ENCODE measurements at places on chromosomes 16 and 17.

GRCh38 chr17:67449845-67450755 lies 73.0 kb downstream of the PITPNC1 start:
- no peak for DNase-seq

DNA sequence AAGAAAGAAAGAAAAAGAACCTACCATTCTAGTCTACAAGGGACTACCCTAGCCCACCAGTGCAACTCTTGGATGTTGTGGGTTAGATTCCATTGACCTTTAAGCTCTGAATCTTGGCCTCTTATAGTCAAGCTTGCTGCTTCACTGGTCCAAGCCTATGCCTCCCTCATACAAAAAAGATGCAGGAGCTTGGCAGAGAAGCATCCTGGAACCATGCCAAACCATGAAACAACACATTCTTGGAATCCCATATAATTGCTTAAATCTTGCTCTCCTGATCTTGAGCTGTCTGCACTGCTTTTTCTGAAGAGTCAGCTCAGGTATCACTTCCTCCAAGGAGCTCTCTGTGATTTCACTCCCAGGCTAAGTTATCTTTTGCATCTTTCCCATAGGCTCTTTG lies 117.9 kb upstream of the GPR139 start:
- DNase-seq: no peak

DNA sequence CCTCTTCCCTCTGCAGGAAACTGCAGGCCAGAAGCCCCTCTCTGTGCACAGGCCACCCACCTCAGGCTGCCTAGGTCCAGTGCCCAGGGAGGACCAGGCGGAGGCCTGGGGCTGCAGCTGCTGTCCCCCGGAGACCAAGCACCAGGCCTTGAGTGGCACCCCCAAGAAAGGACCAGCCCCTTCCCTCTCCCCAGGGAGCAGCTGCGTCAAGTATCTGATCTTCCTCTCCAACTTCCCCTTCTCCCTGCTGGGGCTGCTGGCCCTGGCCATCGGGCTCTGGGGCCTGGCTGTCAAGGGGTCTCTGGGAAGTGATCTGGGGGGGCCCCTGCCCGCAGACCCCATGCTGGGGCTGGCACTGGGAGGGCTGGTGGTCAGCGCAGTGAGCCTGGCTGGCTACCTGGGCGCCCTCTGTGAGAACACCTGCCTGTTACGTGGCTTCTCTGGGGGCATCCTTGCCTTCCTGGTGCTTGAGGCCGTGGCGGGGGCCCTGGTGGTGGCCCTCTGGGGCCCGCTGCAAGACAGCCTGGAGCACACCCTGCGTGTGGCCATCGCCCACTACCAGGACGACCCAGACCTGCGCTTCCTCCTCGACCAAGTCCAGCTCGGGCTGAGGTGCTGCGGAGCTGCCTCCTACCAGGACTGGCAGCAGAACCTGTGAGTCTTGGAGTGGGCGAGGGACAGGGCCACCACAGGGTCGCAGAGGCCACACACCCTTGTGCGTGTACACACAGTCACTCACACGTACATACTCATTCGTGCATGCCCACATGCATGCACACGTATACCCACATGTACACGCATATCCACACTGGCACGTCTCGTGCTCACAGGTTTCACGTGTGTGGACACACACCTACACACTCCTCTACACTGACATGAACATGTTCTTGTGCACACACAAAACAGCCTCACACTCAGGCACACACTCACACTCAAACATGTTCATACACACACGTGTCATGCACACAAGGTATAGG lies 8.3 kb downstream of the TSPAN10 start:
- DNase-seq: no peak

- no peak for DNase-seq
Observed at GRCh38 chr16:81627024-81627423, 152.1 kb upstream of the PLCG2 start.

DNA sequence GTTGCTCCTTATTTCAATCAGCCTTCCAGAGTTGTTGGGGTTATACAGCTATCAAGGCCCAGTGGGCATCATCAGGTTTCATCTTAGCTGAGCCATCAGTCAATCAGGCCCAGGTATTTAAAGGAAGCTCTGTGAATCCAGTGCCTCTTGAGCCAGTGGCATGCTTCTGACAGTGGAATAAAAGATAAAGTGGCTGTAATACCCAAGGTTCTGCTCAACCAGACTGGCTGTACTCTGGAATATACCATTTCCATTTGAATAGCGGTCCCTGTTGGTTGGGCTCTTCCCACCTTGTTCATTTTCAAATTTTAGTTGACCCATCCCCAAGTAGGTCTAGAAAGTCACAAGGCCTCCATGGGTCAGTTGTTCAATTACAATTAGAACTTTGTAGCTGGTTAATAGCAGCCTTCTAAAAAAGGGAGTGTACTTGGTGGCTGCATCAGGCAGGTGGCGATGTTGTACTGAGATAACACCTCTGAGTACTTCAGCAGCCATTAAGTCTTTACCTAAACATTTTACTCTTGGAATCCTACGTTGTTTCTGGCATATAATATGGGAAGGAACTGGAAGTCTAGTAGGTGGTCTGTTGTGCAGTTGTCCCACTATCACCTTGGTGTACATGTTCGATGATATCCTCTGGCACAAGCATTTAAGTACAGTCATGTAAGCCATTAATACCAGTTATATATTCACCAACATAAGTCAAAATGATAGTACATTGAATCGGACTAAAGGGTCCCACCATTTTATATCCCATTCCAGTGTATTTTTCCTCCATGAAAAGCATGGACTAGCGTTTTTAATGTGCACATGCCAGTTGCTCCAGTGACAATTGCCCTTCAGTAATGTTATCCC lies 294.1 kb downstream of the BCAS3 start:
- no peak for DNase-seq

- no peak for DNase-seq
Observed at GRCh38 chr16:81946206-81946605, 65.1 kb downstream of the SDR42E1 start.

- no peak for DNase-seq
Observed at GRCh38 chr16:24995469-24995868, 19.7 kb downstream of the ARHGAP17 start.

DNA sequence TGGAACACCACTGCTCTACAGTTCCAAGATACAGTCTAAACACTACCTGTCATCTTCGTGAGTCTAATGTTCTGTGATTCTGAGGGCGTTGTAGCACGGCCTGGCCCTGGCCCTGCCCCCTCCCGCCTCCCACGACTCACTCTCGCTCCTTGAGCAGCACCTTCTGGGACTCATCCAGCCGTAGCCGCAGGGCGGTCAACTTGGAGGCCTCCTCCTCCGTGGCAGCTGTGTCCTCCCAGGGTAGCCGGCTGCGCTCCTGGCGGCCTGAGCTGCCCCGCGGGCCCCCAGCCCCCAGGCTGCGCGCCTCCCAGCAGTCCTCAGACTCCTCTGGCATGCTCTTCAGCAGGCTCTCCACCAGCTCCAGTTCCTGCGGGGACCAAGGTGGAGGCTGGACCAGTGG lies 10.6 kb downstream of the CCDC102A start:
- no peak for DNase-seq

DNA sequence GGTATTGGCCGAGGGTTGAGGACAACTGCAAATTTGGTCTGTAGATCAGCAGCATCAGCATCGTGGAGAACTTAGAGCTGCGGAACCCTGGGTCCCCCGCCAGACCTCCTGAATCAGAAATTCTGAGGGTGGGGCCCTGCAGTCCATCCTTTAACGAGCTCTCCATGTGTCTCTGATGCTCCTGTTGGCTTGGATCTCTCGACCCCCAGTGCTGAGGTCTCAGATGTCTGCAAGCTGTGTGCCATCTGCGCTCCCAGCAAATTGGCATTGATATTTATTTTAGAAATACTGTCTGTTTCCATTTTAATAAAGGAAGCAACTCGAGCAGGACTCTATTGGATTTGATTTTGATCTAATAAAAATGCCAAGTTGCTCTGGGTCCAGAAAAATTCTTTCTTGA lies 250.0 kb downstream of the KATNIP start:
- DNase-seq: no peak

DNA sequence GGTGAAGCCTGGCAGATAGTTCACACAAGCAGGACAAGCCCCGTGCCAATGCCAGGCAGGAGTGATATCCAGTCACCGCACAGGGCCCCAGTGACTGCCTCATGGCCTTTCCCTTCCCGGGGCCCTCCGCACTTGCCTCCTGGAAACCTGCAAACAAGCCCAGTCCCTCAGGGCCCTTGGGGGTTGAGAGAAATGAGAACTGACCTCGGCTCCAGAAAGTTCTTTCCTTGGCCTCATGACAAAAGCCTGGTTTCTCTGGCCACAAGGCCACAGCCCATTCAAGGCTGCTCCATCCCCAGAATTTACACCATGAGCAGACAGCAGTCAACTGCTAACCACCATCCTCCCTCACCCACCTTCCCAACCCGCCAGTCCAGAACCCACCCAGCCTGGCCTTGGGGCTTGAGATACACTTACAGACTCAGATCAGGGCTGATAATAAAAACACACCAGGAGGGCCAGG lies 77.6 kb downstream of the CCDC182 start:
- no peak for DNase-seq

DNA sequence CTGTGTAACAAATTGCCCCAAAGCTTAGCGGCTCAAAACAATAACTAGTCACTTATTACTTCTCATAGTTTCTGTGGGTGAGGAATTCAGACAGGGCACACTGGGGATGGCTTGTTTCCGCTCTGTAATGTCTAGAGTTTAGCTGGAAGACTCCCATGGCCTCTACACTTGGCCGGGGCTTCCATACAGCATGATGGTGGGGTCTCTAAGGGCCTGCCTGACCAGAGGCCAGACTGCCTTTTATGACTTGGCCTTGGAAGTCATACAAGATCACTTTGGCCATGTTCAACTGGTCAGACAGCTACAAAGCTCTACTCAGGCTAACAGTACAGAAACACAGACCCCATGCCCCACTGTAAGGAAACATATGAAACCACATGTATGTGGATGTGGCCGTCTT lies 8.2 kb downstream of the GLP2R start:
- DNase-seq: no peak

DNA sequence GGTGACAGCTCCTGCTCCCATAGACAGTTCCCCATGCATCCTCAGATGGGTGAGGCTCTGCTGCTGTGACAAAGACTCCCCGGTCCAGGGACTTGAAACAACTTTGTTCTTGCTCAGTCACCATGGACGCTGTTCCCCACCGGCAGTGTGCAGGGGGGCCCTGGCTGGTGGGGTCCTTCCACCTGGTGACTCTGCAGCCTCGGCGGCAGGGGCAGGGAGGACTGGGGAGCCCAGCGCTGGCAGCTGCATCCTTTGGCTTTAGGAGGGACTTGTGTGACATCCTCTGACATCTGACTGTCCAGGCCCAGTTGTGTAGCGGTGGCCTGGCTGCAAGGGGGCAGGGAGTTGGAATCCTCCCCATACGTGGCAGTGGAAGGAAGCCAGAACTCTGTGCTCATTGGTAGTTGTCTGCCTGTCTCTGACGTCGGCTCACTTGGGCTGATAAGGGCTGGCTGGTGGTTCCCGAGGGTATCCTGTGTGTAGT lies 107.3 kb downstream of the CMIP start:
- no peak for DNase-seq

GRCh38 chr17:82973456-82974135 lies 105.8 kb upstream of the METRNL start:
- no peak for DNase-seq

DNA sequence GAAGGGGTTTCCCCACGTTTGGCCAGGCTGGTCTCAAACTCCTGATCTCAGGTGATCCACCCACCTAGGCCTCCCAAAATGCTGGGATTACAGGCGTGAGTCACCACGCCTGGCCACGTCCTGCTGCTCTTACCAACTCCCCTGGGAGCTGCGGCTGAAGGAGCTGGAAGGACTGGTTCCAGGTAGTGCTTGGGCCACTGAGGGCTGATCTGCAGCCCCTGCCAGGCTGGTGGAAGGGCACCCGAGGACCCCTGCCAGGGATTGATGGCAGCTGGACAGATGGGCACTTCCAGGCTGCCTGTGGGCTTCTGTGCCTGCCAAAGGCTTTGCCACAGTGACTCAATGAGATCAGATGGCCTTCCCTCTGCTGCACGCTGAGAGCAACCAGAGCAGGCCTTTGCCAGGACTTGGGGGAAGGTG lies 2.3 kb downstream of the OXLD1 start:
- DNase-seq: no peak

DNA sequence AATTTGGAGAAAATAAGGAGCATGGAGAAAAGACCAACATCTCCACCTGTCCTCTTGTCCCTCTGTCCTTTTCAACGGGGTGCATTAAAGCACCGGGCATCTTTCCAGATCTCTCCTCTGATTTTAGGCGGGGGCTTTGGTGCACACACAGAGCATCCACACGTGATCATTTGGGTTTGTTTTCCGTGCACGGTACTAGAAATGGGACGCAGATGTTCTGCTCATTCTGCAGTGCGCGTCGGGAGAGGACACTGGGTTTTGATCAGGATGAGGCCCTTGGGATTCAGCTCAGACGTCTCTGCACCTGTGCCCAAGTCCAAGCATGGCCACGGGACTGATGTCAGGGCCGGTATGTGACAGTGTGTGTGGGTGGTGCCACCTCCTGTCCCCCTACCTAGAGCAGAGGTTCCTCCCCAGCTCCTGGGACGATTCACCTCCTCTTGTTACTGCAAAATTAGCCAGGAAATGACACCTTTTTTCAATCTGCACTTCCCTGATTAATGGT lies 31.9 kb downstream of the PDIA2 start:
- no peak for DNase-seq

DNA sequence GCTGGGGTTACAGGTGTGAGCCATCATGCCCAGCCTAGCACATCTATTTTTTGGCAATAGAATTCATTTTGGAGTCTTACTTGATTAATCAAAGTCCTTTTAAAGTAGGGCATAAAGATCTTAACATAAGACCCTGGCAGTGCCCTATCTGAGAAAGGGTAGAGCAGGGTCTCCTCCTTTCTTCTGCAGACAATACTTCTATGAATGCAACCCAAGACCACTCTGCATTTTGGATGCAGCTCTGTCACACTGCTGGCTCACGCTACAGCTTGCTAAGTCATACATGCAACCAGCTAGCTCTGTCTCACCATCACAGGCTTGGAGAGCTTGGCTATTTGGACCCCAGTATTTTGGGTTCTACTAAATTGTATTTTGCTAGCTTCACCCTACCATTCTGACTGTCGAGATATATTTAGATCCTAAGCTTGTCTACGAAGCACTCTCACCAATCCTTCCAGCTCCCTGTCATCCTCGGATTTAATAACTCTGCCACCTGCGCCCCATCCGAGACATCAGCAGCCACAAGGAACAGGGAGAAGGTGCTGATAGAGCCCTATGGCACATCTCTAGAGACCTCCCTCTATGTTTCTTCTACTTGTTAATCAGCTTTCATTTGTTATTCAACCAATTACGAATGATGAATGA lies 45.1 kb downstream of the RBFOX3 start:
- no peak for DNase-seq

DNA sequence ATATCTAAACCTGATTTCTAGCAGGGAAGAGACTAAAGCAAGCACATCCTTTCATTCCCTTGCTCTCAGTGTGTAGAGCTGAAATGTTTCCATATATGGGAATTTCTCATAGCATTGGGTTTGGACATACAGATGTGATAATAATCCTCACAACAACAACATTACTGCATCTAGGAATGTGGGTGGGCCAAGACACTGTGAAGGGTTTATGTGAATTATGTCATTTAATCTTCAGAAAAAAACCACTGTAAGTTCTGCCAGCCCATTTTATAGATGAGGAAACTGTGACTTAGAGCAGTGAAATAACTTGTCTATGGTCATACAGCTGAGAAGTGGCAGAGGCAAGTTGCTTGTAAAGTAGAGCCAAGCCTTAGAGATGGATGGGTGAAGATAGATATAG lies 5.2 kb downstream of the OMG start:
- DNase-seq: no peak

GRCh38 chr17:33493566-33493965 lies 200.5 kb upstream of the ASIC2 start:
- no peak for DNase-seq

GRCh38 chr16:68076560-68076959 lies 8.6 kb upstream of the NFATC3 start:
- no peak for DNase-seq

- peak; percentile 50 for DNase-seq
Observed at GRCh38 chr17:50289991-50290702, 15.9 kb downstream of the TMEM92 start.

Measured in NK-92 treated with Interleukin-12 subunit alpha and Interleukin-12 subunit beta, amount 100 ng/mL, for 24 hours (cell line).